ENCODE measurements at places on chromosomes 4 and X.

GRCh38 chr4:175927121-175927520, 115.1 kb upstream of the GPM6A start:
- DNase-seq: no peak

DNA sequence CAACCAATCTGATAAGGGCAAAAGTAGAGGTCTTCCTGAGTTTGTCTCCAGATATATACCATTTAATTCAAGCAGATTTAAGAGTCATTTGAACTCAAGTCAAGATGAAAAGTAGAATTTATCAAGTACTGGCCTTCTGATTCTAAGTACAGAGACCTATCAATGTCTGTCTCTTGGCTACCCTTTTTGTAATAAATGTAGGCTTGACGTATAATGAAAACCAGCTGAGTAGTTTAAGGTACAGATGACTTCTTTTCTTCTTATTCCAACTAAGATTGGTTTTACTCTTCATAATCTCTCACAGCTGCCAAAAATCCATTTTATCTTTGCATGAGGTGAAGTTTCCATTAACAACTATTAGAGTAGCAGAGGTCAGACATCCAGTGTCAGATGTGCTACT, 867.6 kb downstream of the FAT4 start:
- DNase-seq: no peak

DNA sequence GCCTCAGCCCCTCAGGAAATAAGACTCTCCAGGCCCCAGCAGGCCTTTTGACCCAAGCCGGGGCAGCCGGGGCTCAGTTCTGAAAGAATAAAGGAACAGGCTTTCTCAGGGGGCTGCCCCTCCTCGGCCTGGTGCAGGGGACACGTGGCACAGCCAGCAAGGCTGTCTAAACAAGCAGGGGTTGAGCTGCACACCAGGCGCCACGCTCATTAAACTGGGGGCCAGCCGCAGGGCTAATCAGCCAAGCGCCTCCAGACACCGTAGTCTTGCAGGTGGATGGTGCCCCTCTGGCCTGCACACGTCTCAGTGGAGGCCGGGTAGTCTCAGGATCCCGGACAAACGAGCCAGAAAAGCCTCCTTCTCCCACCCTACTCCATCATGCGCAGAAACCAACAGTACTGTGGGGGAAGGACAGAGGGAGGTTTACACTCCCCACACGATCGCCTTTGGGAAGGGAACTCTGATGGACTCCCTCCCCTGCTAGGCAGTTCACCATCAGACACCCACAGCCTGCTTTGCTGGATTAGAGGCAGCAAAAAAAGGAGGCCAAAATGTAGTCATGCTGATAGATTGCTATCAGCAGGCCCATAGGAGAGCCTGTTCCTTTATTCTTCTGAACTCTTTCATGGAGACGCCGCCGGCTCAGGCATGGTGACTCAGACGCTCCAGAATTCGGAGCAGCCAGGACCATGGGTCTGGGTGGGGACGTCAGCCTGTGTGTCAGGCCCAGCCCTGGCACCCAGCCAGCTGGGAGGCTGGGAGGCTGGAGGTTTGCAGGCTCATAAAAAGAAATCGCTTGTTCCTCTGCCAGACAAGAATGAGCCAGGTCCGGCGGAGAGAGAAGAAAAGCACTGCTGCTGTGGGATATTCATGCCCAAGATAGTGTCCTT, 342.4 kb downstream of the BCOR start:
- no peak for DNase-seq

DNA sequence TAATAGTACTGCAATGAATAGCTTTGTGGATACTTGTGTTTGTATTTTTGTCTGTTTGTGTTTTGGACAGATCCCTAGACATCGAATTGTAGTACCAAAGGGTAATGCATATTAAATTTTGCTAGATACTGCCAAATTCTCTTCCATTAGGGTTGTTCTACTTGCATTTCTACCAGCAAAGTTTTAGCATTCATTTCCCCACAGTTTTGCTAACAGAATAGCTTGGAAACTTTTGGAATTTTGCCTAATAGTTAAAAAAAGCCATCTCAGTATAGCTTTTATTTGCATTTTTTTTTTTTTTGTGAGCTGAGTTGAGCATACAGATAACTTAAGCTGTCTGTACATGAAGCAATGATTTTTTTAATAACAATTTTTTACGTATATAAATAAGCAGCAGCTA, 1084.9 kb downstream of the ADGRL3 start:
- DNase-seq: no peak
